ENCODE measurements at places on chromosomes 4 and X.

GRCh38 chr4:169773889-169774288, 16.1 kb upstream of the HPF1 start:
- DNase-seq, result no peak

DNA sequence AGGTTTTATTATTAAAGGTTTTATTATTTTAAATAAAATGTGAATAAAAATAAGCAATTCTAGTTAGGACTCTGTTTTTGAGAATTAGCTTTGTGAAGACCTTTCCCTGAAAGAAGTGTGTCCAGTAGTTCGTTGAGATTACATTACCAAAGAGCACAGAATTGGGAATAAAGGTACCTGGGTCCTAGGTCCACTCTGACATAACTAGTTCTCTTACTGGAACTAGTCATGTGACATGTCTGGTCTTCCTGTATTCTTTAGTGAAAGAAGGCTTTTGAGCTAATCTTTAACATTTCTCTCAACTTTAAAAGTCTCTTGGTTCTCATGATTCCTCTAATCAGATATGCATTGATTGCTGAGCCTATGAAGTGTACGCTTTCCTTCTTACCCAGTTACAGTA, 292.0 kb upstream of the SMIM31 start:
- DNase-seq, result no peak

DNA sequence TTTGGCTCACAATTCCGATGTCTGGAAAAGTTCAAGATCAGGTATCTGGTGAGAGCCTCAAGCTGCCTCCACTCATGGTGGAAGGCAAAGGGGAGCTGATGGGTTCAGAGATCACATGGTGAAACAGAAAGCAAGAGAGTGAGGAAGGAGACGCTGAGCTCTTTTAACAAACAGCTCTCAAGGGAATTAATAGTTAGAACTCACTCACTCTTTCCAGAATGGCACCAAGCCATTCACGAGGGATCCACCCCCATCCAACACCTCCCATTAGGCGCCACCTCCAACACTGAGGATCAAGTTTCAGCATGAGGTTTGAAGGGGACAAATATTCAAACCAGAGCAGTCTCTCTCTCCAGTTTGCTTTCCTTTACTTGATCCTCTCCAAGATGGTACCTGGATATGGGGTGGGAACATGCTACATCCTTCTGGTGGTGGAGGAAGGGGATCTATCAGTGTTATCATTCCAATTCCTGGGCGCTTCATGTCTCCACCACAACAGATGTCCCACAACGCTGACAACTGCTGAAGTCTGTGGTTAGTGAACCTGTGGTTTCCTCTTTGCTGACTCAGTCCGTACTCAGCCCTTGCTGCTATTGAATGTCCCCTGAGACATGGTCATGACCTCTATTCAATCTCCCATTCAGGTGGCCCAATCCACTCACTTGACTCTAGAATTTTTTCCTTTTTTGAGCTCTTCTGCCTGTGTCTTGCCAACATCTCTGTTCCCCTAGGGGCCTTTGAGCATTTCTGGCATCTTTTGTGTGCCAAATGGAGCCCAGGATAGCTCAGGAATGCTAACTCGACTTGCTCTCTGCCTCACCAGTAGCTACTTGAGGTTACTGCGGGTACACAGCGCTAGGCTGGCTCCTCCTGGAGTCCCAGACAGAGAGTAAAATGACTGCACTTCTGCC, 395.2 kb downstream of the MID1IP1 start:
- DNase-seq, result peak; percentile 11

DNA sequence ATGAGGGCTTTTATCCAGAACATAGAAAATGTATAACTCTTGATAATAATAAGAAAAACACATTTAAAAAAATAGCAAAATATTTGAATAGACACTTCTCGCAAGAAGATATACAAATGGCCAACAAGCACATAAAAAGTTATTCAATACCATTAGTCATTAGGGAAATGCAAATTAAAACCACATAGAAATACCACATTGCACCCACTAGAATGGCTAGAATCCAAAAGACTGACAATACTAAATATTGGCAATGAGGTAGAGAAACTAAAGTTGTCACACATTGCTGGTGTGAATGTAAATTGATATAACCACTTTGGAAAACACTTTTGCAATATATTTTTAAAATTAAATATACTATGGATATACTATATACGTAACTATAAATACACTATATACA, 754.3 kb upstream of the MAGEB2 start:
- DNase-seq, result no peak

- no peak for DNase-seq
Measured at GRCh38 chrX:17376431-17377077, 1.6 kb downstream of the NHS start.

- peak; percentile 79 for DNase-seq
Measured at GRCh38 chrX:140057001-140057411, 91.7 kb upstream of the CXorf66 start.

- no peak for DNase-seq
Measured at GRCh38 chrX:115373308-115373707, 83.8 kb downstream of the LUZP4 start.

DNA sequence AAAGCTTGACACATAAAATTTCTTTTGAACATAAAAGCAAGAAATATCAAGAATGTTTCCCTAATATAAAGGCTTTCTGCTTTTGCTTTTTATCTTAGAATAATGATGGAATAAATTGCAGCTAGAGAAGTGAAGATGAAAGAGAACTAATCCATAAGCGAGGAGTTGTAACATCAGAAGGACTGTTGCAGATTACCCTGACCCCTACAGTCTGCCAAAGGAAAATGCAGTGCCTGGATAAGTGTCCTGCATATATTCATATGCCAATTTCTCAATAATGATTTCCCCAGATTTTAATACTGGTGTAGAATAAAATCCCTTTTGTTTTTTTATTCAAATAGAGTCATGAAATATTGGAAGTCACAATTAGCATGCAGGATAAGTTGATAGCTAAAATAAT, 115.9 kb downstream of the MAGEC2 start:
- no peak for DNase-seq

- DNase-seq, result peak; percentile 47
Measured at GRCh38 chrX:40329616-40330015, 231.9 kb upstream of the BCOR start.

DNA sequence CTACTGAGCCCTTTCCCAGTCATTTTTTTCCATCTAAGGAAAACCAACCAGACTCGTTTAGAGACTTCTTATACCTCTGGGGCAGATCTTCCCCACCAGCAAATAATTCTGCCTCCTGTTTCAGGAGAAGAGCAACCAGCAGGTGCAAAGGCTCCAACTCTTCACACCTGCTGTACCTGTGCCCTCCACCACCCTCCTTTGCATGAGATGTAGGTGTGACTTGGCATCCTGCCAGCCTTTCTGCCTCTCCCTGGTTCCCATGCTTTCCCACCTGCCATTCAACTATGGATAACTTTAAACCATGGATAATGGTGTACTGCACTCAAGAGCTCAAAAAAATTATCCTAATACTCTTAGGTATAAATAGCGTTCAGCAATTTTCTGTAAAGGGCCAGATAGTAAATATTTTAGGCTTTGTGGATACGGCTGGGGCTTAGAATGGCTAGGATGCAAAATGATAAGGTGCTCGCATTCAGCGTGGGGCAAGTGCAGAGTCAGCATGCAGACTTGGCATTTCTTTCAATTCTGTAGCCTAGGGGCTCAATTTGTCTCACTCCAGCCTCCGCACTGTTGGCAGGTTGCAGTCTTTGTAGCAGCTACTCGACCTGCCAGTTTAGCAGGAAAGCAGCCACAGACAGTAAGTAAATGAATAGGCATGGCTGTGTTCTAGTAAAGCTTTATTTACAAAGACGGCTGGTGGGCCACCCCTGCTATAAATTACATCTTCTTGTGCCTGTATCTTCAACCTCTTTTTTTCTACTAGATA, 79.8 kb downstream of the HCCS start:
- DNase-seq, result no peak

GRCh38 chrX:10944136-10944885, 166.8 kb upstream of the HCCS start:
- no peak for DNase-seq

- no peak for DNase-seq
Measured at GRCh38 chr4:115575851-115576250, 462.4 kb upstream of the NDST4 start.

- DNase-seq, result no peak
Measured at GRCh38 chr4:1416948-1417260, 10.7 kb upstream of the NKX1-1 start.

DNA sequence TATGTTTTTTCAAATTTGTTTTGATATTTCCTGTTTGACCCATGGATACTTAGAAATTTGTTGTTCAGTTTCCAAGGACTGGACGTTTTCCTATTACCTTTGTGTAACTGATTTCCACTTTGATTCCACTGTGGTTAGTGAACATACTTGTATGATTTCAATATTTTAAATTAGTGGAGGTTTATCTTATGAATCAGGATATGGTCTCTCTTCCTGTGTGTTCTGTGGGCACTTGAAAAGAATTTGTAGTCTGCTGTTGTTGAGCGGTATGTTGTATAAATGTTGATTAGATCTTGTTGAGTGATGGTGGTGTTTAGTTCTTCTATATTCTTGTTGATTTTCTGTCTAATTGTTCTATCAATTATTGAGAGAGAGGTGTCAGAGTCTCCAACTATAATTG, 21.2 kb upstream of the LAMTOR3 start:
- no peak for DNase-seq

- DNase-seq, result peak; percentile 21
Measured at GRCh38 chrX:107674480-107675364, 46.4 kb downstream of the PRPS1 start.

DNA sequence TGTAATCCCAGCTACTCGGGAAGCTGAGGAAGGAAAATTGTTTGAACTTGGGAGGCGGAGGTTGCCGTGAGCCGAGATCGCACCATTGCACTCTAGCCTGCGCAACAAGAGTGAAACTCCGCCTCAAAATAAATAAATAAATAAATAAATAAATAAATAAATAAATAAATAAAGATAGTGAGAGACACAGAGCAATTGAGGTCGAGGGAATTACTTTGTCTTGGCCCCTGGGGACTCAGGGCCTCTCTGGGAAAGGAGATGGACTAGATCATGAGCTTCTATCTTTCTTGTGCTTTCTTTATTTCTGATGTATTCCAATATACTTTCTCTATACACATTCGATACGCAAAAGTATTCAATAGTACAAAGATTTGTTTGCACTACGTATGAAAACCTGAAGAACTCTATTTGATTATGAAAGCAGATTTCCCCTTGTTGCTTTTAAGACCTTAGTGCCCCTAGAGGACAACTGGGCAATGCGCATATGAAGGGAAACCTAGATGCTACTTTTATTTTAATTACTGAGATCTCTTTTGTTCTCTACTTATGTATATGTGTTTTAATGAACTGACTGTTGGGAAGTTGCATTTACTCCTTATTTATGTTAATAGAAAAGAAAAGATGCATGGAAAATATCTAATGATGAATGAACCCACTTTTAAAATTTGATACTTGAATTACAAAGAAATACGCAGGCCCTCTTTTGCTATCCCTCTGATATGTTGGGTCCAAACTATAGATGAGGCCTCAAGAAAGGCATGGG, 12.8 kb upstream of the ELOVL6 start:
- DNase-seq, result peak; percentile 72

DNA sequence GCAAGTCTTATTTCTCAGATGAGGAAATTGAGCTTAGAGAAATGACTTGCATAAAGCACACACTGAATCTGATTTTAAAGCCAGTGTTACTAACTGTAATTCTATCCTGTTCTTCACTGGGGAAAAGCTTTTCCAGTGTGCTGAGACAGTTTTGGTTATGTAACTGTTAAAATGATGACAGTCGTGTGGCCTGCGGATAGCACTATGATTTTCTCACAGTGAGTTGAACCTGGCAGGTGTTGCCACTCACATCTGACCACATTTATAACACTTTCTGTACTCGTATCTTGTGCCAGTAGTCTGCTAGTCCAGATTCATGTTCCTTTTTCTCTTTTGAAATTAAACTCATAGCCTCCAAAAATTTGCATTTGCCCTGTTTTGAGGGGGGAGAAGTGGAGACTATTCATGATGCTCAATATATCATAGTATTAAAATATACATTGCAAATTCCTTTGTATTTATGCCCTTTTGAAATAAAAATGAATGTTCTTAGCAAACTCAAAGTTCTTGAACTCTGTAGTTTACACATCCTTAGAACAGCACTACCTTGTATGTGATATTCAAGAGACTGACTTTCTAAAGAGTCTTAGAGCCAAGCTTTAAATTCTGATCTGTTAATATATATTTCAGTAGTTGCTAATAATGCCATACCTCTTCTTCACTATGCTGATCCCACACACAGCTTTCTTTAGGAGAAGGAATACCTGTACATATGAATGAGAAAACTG, 132.3 kb downstream of the PDLIM5 start:
- DNase-seq, result no peak

GRCh38 chrX:54473993-54474859, 21.8 kb downstream of the FGD1 start:
- DNase-seq, result no peak

DNA sequence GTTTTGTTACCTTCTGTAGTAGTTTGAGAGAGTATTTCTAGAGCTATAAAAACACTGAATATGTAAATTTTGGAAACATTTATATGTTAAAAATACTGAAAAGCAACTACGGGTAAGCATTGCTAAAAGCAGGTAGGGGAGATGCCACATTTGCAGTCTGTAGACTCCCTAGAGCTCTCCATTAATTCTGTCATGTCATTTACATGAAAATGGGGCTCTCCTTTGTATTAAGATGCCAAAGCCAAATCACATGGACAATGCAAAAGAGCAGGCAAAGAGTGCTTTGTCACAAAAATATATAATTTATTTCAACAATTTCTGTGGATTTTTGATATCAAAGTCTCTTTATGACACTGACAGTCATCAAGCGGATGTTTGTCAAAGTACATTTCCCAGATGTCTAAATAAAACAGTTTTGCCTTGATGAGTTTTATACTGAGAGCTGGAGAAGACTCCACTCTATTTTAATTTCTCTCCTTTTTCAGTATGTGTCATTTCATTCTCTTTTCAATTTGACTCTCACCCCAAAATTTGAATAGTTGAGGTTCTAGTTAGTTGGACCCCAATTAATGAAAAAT, 51.8 kb downstream of the LDB2 start:
- DNase-seq, result no peak

GRCh38 chrX:70134116-70134477, 850 bp downstream of the IGBP1 start:
- no peak for DNase-seq

DNA sequence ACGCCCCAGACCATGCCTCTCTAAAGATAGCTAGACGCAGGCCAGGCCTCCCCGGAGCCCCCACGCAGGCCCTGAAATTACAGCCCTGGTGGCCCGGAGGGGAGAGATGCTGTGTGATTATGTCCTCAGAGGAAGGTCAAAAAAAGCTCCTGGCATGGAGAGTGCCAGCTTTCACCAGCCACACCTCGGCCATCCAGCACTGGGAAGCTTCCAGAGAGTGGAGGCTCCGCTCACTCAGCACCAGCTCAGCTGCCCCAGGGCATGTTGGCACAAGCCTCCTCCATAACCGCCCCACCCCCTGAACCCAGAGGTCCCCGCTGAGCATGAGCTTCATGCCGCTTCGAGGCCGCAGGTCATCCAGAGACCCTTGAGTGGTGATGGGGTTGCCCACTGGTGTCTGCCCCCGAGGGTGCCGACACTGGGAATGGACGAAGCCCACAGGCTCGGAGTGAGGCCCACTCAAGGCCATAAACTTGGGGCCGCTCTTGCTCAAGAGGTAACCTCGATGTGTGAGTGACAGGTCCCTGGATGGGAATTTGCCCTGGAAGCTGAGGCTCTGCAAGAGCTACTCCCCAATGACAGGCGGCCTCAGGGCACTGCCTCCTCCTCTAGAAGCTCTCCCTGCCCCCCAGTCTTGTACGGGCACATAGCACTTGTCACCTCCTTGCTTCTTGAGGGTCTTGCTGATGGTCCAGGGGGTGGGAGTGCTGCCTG, 4.4 kb upstream of the BGN start:
- no peak for DNase-seq

- peak; percentile 66 for DNase-seq
Measured at GRCh38 chrX:49053223-49054072, 5.4 kb upstream of the CCDC120 start.

GRCh38 chrX:138001226-138001625, 435.3 kb downstream of the ZIC3 start:
- no peak for DNase-seq

Data from suppressor macrophage (primary cell).